ENCODE measurements at places on chromosomes 2 and 18.
A peak's percentile ranks its signal among the peaks of the same experiment; 100 is the strongest.

- no peak for DNase-seq
These were observed 111.7 kb upstream of the SETBP1 start for GRCh38 chr18:44568986-44569385.

DNA sequence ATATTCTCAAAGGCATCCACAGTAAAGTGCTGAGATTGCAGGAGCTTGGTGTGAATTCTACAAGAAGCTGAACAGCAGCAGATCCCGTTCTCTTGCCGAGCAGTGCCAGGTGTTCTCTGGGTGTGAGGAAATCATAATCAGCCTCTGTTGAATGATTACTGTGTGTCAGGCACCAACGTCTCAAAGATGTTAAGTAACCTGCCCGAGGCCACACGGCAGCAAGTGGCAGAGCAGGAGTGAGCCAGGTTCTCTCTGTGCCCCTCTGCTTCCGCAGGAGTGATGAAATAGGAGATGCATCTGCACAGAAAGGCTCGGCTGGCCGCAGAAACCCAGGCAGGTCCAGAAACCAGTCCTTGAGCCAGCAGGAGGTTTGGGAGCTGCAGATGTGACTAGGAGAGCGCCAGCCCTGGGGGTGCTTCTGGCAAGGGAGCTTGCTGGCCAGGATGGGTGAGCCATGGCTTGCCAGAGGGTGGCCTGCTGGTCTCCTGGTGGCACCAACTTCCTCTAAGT is 68.4 kb downstream of the COPS7B start:
- no peak for DNase-seq

- DNase-seq, result peak; percentile 25
These were observed 31.2 kb upstream of the SLC66A3 start for GRCh38 chr2:11123856-11124759.

DNA sequence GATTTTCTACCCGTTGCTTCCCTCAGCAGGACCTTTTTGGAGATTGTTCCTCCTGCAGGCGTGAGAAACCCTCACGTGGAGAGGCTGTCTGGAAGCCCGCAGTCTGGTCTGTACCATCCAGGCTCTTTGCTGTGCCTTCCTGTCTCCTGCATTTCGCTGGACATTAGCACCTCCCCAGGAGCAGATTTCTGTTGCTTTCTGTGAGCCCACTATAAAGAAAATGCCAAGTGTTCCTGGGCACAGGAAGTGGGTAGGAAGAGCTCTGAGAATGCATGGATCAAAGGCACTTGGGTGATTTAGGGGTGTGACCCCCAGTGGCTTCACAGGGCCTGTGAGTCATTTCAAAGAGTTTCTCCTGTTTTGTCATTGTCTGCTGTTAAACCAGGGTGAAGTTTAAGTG is 27.3 kb downstream of the SPTBN1 start:
- DNase-seq, result no peak

- no peak for DNase-seq
These were observed 331.7 kb downstream of the GBX2 start for GRCh38 chr2:235836491-235836911.

- DNase-seq, result no peak
These were observed 50.2 kb downstream of the TEX44 start for GRCh38 chr2:231642631-231643494.

DNA sequence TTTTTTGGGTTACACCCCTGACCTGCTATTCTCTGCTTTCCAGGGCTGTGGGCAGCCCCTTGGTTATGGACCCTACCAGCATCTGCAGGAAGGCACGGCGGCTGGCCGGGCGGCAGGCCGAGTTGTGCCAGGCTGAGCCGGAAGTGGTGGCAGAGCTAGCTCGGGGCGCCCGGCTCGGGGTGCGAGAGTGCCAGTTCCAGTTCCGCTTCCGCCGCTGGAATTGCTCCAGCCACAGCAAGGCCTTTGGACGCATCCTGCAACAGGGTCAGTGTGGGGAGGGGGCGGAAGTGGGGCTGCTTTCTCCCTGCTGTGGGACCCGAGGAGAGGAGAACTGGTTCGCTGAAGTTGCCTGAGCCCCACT is 9.7 kb upstream of the WNT10A start:
- no peak for DNase-seq

DNA sequence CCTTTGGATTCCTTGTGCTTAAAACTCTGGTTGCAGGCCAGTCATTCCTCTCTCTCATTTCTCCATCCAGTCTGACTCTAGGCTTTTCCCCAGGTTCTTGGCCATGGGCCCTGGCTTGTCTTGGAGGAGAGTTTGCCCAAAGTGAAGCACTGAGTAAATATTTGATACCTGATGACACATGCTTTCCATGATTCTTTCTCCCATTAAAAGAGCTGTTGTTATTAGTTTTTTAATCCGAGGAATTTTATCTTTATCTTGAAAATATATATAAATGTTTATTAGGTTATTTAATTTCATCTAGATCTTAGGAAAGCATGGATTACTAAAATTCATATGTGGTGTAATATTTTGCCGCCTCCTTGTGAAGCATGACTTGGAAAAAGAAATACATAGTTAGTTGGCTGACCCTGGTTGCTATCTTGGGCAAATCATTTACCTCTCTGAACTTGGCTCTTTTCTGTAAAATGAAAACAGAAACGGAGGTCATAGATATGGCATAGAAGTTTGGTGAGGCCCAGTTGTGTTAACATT is 650.1 kb downstream of the SLC4A3 start:
- no peak for DNase-seq

- peak; percentile 58 for DNase-seq
These were observed 744.3 kb upstream of the SOX11 start for GRCh38 chr2:4947911-4948310.

Measured in NCI-H524 treated with DMSO at 0.1 percent for 48 hours (cell line).